ENCODE measurements at places on chromosomes 12 and 14.

DNA sequence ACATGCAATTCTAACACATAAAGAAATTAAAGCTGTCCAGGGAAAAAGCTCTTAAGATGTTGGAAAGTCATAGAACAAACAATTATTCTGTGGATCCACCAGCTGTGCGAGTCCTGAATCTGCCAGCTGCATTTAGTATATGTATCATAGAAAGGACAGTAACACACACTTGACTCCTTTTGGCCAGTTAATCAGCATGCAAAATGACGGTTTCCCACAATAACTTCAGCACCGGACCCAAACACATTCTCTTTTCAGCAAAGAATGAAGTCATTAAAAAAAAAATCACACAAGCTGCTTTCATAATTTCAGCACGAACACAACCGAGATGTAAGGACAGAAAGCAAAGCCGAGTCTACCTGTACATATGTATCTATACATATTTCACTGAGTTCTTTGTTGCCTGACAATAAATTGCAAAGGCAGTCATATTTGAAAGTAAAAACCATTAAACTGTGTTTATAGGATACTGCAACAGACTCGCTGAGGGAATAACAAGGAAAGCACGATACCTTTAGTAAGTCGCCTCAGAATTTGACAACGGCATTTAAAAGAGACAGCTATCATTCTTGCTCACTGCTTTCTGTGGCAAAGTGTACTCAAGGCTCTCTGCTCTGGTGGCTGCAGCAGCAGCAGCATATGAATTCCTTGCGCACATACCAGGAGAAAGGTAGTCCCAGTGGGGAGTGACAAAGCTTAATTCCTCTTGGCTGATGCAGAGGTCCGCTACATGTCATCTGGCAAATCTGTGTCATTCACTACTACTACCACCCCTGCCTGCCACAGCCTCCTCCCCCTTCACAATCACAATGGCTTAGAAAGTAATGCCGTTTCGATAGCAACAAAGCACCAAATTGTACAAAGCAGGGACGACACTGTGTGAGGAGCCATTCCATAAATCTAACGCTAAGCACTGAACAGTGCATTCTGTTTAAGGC is at the start of gene GRIP1:
Gene GRIP1 (minus strand): TSS at position 739 of the 938 bp plus-strand sequence. CDS start 172 bp downstream, at position 567.
- DNase-seq, result no peak

- DNase-seq, result no peak
Observed at GRCh38 chr14:44897845-44898151, 63.9 kb downstream of the KLHL28 start.

DNA sequence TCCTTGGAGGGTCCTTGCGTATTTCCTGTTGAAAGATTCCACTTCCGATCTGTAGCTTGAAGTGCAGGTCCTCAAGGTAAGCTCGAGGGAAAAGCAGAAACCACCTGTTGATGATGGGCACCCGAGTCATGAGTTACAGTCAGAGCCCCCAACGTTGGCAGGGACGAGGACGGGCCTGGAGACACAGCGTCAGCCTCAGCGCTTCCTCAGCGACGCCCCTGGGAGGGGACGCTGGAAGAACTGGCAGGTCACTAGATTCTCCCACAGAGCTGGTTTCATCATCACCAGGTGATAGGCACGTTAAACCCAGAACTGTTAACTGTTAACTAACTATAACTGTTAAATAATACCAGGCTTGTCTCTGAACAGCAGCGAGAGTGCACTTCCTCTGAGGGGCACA is 101.8 kb downstream of the TNFAIP2 start:
- DNase-seq, result no peak

GRCh38 chr12:62647586-62647985 is 181.0 kb downstream of the MON2 start:
- no peak for DNase-seq

GRCh38 chr12:132554845-132555630 is 55.3 kb downstream of the LRCOL1 start:
- DNase-seq, result no peak

DNA sequence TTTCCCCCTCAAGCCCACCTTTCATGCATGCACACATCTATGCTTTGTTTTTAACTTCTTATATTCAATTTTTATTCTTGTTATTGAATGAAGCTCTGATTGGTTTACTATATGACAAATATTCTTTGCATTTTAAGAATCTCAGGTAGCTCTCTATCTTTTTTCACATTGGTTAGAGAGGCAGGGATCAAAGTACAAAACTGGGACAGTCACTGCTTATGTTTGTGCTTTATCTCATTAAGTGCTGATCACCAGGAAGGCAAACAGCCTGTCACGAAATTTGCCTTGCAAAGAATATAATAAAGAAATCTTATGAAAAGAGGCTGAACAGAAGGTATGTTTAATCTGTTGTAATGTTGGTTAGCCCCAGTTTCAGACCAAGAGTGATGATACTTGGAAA is 29.7 kb upstream of the INSM2 start:
- DNase-seq, result no peak

DNA sequence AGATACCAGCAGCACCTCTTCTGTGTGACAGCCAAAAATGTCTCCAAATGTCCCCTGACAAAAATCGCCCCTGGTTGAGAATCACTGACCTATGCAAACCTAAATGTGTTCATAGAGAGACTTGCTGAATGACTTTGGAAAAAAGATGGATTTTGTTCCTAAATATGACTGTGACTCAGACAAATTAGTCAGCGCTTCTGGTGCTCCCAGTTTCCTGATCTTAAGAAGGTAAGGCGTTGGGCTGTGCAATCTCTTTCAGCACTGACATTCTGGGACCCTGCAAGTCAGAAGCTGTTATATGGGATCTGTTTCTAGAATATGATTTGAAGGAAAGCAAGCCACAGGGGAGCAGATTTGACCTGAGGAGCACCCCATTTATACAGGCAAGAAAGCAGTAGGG is 90.6 kb upstream of the PWP1 start:
- no peak for DNase-seq

DNA sequence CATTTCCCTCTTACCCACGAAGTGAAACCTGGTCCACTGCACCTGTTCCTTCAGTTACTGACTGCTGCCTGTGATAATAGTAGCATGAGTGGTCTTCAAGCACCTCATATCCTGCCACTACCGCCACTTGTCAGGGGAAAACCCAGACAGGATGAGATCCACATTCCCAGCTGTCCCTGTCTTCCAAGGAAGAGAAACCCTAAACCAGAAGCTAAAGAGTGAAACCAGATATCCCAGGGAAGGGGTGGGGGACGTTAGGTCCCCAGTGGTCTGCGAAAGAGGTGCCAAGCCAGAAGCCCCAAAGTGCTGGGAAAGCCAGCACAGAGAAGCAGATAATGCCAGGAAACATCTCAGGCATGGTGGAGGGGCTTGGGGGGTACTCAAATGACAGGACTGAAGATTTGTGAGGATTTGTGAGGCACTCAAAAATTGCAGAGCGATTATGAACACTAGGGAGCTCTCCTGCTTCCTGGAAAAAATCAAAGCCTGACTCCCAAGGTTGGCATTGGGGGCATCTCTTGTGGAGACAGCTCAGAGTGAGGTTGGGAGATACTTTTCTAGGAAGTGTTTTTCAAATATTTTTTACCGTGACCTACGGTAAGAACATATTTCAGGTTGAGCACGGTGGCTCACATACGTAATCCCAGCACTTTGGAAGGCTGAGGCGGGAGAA is 77.9 kb downstream of the TMEM30B start:
- DNase-seq, result no peak

DNA sequence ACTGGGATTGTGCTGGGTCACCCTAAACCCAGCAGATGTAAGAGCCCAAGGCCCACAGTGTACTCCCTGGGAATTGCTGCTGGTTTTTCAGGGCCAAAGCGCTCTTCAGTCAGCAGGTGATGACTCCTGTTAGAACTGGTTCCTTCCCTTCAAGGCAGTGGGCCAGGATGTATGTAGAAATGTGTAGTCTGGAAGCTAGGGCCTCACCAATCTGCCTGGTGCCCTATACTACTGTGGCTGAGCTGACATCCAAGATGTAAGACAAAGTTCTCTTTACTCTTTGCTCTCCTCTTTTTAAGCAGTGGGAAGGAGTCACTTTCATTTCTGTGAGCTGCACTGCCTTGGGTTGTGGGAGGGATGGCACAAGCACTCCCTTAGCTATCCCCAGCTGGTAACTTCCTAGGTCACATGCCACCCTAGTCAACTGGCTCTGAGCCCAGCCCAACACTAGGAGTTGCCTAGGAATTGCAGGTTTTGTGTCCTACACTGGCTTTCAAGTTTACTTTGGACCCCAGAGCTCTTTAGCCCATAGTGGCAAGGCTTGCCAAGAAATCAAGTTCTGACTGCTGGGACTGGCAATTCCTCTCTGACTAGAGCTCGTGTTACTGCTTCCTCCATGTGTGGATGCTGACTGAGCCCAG is 249.2 kb downstream of the C12orf50 start:
- no peak for DNase-seq

GRCh38 chr14:65709576-65709975 is 297.0 kb downstream of the FUT8 start:
- DNase-seq, result no peak

GRCh38 chr14:59275668-59276067 is 87.2 kb downstream of the DAAM1 start:
- no peak for DNase-seq

GRCh38 chr12:71640316-71640715 is 23.3 kb downstream of the ZFC3H1 start:
- DNase-seq, result no peak

DNA sequence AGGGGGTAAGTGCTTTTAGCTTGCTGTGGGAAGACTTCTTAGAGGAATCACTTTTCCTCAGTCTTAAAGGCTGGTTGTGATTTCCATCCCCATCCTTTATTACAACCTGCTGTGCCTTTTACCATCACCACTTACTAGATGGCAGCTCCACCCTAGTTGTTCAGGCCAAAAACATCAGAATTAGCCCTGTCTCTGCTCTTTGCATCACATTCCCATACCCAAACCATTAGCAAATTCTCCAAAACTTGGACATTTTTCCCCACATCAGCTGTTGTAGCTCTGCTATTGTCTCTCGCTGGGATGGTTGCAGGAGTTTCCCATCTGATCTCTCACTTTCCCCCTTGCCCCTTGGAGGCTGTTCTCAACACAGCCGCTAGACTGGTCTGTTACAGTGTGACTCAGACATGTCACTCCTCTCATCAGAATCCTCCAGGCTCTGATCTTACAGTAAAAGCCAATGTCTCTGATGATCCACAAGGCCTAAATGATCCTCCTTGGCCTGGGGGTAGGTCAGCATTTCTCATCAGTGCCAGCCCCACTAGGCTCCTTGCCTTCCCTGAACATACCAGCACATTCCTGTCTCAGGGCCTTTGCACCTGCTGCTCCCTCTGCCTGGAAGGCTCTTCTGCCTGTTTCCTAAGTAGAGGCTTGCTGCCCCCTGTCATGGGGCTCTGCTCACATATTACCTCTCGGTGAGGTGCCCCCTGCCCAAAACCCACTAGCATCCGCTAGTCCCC is 102.5 kb downstream of the BEGAIN start:
- no peak for DNase-seq

DNA sequence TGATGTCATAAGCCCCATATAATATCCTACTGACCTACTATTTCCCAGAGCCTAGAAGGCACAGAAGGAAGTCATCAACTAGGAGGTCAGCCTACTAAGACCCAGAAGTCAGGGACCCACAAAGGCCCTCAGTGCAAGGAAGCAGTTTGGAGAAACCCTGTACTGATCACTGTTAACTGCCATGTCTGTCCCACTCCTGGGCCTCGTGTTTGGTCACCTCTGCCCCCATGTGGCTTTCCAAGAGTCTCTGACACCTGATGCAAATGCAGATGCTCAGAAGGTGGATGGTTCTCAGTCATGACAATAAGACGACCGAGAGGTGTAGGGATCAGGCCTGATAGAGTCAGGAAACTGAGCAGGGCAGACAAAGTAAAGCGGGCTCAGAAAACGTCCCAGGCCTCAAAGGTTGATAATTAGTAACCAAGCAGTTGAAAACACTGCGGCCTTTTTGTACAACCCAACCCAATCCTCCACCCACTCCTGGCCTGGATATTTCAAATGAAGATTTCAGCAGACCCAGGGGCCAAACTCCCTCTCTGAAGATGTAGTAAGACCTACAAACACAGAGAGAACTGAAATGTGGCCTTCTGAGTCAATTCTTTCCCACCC is 23.4 kb downstream of the PRKAB1 start:
- DNase-seq, result no peak

GRCh38 chr14:66069036-66069435 is 417.1 kb upstream of the CCDC196 start:
- DNase-seq, result no peak

DNA sequence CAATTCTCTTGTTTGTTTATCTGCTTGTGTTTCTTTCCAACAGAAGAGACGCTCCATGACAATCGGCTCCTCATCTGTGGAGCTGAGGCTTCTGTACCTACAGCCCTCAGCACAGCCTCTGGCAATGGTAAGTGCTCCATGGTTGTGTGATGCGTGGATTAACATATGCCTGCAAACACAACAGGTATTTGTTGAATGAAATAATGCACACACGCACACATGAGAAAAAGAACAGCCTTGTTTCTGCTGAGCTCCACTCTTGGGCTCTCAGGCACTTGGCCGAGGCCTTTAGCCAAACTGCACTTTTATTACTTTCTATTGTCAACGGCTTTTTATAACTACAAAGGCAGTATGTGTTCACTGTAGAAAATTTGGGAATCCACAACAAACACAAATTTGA is 120.4 kb upstream of the TMCC3 start:
- DNase-seq, result no peak

DNA sequence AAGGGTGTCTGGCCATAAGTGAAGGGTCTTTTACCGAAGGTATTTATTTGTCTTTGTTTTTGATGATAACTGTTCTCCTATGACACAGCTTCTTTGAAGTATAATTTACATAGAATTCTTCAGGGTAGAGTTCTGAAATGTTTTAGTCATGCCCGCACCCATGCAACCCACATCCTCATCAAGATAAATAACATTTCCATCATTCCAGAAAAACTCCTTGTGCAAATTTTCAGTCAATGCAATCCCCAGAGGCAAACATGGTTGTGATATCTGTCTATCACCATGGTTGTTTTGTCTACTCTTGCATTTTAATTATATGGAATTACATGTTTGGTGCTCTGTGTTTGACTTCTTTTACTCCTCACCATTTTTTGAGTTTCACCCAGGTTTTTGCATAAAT is 837.8 kb downstream of the AACS start:
- DNase-seq, result no peak

- DNase-seq, result no peak
Observed at GRCh38 chr14:38887696-38888095, 215.3 kb downstream of the SEC23A start.

DNA sequence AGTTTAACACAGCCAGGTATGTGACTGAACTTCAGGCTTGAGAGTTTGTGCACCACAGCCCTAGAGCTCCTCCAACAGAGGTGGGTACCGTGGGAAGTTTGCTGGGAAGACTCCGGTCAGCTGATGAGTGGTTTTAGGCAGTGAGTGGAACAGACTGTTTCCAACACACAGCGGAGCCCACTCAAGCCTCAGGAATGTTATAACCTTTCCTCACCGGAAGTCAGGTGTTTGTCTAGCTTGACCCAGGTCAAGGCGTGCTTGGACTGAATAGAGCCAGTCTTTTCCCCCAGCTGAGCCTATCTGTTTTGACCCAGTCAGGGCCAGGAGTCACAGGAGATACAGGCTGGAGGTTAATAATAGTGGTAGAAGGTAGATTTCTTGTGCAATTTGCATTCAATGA is 138.4 kb upstream of the PARP11 start:
- no peak for DNase-seq

All from germinal center (tissue), 1 donor.